Effector memory CD8-positive, alpha-beta T cell (primary cell): ENCODE measurements at places on chromosomes 5 and 9.

DNA sequence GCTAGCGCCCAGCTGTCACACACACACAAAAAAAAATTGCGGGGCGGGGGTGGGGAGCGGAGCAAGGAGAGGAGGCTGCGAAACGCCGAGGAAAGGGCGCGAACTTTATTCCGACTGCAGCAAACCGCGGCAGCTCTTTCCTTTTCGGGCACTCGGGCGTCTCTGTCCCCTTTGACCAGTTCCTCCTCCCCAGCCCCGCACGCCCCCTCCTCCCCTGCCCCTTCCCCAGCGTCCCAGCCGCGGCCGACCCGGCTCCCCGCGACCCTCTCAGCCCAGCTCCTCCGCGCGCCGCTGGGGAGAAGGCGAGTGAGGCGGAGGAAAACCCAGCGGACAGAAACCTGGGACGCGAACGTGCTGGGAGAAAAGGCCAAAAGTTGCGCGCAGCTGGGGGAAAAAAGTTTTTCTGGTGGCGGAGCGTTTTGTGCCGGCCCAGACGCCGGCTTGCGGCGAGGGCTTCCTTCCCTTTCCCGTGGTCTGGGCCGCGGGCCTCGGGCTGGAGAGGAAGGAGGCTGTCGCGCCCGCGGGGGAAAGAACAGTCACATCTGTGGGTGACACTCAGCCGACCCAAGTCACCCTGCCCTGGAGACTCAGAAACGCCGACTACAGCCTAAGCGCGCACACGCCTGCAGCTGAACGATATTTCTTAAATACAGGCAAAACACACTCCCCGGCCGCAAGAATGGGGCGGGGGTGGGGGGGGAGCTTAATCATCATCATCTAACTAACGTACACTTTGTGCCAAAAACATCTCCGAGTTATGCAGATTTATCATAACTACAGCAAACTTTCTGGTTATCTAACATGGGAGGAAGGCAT lies 1.1 kb upstream of the BNC2 start:
- DNase-seq, result peak; percentile 8

GRCh38 chr9:135065804-135066203 lies 21.7 kb upstream of the OLFM1 start:
- DNase-seq, result no peak

DNA sequence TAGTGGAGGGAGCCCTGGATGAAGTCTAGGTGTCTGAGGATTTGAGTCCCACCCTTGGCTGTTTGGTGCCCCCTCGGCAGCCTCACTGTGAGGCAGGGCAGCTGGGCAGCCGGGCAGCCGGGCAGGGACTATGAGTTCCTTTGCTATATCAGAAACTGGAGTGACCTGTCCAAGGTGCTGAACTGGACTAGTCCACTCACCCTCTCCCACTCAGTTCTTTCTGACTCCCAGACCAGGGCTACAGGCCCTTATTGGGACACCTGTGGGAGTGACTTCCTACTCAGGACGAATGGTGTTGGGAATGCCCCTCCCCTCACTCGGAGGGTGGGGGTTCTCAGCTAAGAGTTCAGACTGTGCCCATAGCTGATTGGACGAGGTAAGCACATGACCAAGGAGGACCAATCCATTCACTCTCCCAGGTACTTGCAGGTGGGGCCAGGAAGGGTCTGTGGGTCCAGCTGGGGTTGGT lies 34.1 kb upstream of the RAPGEF1 start:
- peak; percentile 11 for DNase-seq

DNA sequence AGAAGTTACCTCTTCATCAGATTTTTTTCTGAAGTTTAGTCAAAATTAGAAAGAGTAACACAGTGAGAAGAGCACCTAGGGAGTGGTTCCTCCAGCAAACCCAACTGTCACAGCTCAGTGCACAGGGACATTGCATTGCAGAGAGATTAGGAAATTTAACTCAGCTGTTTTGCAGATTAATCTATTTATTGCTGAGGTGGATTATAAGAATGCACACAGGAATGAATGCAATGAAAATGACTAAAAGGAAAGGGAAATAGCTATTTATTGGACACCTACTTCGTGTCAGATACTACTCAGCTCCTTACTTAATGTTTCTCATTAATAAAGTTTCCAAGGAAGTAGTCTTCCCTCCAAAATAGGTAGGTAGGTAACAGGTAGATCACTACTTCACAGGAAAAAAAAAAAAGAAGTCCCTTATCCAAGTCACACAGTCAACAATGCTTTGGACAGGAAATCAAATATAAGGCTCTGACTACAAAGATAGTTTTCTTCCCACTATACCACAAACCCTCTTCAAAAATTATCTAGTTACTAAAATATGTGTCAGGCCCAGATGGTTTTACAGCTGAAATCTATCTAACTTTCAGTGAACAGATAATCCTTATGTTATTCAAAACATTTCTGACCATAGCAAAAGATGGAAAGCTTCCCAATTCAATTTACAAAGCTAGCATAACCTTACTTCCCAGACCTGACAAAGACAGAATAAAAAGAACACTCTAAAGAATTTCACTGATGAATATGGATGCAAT lies 442.2 kb upstream of the MPDZ start:
- no peak for DNase-seq

GRCh38 chr9:8963885-8964284 lies 1164.3 kb upstream of the DMAC1 start:
- no peak for DNase-seq

DNA sequence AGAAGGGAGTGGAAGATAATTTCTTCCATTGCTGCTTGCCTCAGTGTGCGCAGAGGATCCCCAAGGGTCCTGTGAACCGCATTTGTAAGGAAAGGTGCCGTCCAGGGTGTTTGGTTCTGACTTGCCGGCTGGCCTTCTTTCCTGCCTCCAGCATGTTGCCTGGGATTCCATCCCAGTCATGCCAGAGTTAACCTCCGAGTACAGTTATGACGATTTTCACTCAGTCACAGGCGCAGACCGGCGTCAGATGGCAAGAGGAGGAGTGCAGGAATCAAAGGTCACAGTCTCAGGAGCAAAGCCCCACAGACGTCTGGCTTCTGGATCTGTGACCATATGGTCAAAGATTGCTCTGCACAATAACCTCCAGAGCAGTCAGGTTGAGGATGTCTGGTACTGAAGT lies 5.9 kb upstream of the GADD45G start:
- DNase-seq, result no peak

GRCh38 chr5:154276973-154277331 lies 86.4 kb downstream of the GALNT10 start:
- DNase-seq, result no peak

DNA sequence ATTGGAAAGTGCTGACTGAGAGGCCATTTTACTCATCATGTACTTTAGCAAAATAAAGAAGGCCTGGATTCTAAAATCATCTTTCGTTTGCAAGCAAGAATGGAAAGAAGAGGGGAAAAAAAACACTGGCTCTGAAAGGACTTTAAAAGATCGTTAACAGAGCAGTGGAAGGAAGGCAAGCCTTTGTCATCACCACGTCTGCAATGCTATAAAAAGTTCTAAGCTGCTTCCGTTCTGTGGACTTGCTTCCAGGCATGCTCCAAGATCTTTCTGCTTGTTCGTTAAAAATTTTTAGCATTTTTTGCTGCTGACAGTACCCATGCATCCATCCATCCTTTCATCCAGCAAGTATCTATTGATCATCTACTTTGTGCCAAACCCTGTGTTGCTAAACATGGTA lies 226.5 kb downstream of the GABBR2 start:
- no peak for DNase-seq

- DNase-seq, result no peak
Measured at GRCh38 chr9:129697656-129698253, 32.3 kb downstream of the PRRX2 start.

- DNase-seq, result no peak
Measured at GRCh38 chr9:91811024-91811909, 138.8 kb downstream of the ROR2 start.

DNA sequence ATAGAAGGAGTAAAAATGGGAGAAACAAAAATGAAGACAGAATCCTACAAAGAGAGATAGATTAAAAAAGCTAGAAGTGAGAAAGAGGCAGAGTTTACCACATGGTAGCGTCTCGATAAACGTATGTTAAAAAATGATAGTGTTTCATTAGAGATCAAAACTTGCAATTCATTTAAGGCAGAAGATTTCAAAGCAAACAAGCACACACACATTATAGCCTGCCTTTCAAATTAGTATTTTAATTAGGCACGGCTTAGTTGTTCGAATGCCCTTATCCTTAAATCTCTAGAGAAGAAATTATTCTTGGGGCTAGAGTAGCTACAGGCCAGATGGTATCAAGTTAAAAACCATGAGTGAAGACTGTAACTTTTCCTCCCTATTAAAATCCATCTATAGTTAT lies 6.0 kb downstream of the STOM start:
- no peak for DNase-seq

DNA sequence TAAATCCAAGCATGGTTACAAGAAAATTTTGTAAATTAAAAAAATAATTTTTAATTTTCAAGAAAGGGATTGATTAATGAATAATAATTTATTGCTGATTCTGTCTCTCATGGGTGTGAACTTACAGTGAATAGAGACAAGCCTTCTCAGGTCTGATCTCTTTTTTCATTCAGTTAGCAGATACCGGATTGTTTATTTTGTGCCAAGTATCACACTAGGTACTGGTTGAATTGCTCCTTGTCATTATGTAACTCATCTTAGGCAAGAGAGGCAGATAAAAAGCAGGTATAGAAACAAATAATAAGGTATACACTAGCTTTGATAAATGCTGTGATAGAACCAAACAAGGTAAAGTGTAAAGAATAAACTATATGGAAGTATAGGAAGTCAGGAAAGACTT lies 283.3 kb downstream of the PJA2 start:
- no peak for DNase-seq

DNA sequence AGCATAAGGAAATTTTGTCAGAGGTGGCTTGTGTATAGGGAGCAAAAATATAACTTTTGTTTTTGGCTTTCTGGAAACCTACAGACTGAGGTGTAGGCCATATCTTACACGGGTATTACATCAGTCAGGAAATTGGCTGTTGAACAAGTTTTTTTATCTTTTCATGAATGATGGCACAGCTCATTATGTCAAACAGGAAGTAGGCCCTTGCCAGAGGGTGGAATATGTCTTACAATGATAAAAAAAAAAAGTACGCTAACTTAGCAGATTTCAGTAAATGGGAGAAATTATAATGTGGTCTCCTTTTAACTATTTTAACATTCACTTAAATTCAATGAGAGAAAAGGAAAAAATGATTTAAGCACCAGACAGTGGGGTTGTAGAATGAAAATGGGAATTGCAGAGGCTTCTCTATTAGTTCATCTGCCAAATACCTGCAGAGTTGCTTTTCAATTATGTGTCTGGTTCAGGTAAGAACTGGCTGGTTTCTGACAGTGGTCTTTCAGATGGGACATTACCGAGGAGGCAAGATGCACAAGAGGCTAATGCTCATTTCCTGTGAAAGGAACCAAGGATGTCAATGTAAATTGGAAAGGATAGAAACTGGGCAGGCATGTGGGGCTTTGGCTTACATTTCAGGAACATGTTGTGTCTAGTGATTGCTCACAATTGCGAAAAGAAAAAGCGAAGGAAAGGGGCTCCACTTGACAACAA lies 169.9 kb downstream of the NNT start:
- no peak for DNase-seq

GRCh38 chr5:69167929-69168328 lies 979 bp downstream of the CCNB1 start:
- no peak for DNase-seq

GRCh38 chr5:159680095-159680494 lies 236.2 kb upstream of the ADRA1B start:
- DNase-seq, result no peak

DNA sequence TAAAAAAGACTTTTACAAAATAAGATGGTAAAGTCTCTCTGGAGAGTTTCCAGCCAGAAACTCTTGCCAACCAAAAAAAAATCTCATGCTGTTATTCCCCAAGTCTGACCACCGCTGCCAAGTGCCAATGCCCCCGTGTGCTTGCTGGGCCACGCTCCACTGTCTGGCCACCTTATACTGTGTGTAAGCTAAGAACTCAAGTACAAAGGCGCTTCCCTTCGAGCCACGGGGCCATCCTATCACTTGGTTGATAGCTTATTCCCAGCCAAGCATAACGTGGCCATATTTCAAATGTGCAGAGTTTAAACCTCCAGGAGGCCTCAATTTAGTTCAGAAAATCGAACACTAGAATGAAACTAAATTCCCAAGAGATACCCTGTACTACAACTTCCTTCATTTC lies 36.0 kb downstream of the ROR2 start:
- no peak for DNase-seq

GRCh38 chr9:69198521-69199220 lies 24.6 kb downstream of the TJP2 start:
- DNase-seq, result no peak
